ENCODE measurements at places on chromosomes 5 and 9.

DNA sequence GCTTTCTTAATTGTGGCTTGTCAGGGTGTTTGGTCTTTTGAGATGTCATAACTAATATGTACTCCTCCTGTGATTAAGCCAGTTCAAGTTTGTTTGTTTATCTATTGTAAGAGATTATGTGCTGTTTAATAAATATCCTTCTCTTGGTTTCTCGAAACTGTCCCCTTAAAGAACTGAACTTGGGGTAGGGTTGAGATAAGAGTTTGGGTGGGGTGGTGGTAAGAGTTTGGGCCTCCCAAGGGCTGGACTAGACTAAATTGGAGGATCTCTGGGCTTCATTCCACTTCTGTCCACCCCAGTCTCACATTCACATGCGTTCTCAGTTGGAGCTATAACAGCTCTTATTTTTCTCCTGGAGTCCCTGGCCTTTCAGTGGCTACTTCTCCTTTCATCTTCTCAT is 38.2 kb downstream of the AQP7 start:
- no peak for DNase-seq

DNA sequence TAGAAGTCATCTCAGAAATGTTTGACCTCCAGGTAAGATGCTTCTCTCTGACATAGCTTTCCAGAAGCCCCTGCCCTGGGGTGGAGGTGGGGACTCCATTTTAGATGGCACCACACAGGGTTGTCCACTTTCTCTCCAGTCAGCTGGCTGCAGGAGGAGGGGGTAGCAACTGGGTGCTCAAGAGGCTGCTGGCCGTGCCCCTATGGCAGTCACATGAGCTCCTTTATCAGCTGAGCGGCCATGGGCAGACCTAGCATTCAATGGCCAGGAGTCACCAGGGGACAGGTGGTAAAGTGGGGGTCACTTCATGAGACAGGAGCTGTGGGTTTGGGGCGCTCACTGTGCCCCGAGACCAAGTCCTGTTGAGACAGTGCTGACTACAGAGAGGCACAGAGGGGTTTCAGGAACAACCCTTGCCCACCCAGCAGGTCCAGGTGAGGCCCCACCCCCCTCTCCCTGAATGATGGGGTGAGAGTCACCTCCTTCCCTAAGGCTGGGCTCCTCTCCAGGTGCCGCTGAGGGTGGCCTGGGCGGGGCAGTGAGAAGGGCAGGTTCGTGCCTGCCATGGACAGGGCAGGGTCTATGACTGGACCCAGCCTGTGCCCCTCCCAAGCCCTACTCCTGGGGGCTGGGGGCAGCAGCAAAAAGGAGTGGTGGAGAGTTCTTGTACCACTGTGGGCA is 642 bp downstream of the CSF2 start:
- no peak for DNase-seq

- DNase-seq = no peak
Measured at GRCh38 chr5:175889910-175890684, 18.7 kb downstream of the CPLX2 start.

- no peak for DNase-seq
Measured at GRCh38 chr9:77605449-77606220, 42.5 kb downstream of the GNA14 start.

- no peak for DNase-seq
Measured at GRCh38 chr5:76990899-76991459, 38.1 kb downstream of the CRHBP start.

GRCh38 chr5:68196876-68197275 is 18.7 kb upstream of the PIK3R1 start:
- no peak for DNase-seq

GRCh38 chr9:107367727-107368502 is 84.8 kb downstream of the RAD23B start:
- DNase-seq = no peak
